IPS DF 19.7 (cell line): ENCODE measurements at places on chromosomes 11 and 22.

- DNase-seq = no peak
These were observed 349.7 kb upstream of the MPPED2 start for GRCh38 chr11:30935861-30936260.

DNA sequence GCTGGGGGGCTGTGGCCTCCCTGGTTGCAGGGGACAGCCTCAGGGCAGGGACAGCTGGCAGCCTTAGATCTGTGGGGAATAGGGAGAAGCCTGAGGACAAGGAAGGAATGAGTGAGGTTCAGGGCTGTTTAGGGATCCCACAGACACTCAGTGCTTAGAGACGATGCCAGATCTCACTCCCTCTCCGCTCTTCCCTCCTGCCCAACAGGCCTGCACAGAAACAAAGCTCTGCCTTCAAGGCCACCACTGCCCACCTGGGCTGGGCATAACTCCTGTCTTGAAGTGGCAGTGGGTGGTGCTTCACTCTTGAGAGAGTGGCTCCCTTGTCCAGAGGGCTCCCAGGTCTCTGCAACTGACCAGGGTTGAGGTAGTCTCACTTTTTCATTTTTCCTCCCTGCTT lies 13.1 kb upstream of the CENATAC start:
- DNase-seq = no peak

DNA sequence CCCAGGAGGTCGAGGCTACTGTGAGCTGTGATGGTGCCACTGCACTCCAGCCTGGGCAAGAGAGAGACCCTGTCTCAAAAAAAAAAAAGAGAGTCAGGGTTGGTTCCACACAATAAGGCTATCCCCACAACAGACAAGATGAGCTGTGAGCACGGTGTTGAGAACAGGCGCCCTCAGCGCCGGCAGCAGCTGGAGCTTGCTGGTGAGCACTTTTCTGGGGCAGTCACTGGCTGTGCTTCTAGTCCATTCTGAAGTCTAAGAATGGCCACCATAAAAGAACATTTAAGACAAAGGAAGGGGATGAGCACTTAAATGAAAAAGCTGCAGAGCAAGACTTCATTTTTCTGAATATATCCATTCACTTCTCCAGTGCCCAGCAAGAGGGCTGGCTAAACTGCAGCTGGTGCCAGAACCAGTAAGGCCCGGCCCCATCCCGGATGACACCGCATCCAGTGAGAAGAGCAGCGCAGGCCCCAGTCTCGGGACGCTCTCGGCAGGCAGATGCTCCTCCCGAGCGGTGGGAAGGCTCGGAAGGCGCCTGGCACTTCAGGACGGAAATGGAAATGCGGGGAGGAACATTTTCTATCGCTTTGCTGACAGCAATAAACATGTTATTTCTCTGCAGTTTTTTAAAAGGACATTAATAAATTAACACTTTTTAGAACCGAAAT lies 12.2 kb downstream of the TUBGCP6 start:
- no peak for DNase-seq

GRCh38 chr11:61472868-61473267 lies 35.7 kb upstream of the LRRC10B start:
- no peak for DNase-seq

GRCh38 chr11:92750794-92751193 lies 218.7 kb upstream of the MTNR1B start:
- DNase-seq = no peak

DNA sequence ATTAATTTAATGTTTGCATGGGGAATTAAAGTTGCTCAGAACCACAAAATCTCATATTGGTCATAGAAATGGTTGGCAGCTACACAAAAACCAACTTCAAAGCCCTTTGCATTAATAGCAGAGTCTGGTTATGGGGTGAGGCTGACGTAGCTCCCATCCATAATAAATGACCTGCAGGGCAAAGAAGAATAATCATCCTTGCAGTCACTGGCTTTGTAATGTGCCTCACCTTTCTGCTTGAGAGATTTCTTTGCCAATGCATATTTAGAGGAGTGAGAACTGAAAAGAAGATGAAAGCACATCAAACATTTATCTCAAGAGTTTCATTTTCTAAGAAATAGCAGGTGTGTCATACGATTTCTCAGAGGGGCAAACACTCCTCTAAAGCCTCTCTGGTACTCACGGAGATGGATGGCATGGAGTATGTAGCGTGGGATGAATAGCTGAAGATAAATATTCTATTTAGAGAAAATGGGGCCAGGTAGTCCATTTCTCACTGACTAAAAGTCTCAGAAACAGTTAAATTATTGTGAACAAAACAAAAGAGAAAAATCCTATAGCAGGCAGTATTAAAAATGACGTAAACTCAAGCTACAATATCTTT lies 1491.9 kb downstream of the FAM181B start:
- DNase-seq = no peak

- DNase-seq = no peak
These were observed 47.8 kb downstream of the SWAP70 start for GRCh38 chr11:9711454-9712307.

DNA sequence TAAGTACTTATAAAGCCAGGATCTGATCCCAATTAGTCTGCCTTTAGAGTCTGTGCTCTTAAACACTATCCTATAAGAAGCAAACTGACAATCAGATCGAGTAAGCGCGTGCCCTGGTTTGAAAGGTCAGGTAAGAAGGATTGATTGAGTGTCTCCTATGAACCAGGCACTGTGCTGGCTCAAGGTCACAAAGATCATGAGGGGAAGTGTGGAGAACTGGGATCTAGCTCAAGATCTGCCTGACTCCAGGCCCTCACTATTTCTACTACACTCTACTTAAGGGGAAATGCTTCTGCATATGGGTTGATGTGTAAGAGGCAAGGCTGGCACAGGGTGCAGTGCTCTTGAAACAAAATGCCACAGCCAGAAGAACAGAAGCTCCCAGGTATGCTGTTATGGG lies 77.0 kb downstream of the ME3 start:
- DNase-seq = no peak

DNA sequence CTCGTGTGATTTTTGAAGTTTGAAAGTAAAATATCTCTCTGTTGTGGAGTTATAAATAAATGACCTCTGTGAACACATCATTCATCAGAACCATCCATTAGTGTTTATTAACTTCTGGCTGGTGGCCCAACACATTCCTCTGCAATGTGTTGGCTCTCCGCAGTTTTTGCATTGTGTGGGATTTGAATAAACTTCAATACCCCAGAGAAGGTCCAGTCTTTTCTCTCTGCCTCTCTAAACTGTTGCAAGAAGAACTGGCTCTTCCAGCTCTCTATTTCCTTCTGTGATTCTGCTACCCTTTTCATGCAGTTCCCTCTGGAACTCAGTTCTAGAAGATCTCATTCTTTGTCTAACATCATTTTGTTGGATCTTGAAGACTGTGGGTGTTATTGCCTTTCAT lies 125.0 kb upstream of the ARHGAP42 start:
- DNase-seq = no peak

GRCh38 chr11:20962581-20962980 lies 293.2 kb downstream of the NELL1 start:
- no peak for DNase-seq
